ENCODE measurements at places on chromosomes 16 and 17.

DNA sequence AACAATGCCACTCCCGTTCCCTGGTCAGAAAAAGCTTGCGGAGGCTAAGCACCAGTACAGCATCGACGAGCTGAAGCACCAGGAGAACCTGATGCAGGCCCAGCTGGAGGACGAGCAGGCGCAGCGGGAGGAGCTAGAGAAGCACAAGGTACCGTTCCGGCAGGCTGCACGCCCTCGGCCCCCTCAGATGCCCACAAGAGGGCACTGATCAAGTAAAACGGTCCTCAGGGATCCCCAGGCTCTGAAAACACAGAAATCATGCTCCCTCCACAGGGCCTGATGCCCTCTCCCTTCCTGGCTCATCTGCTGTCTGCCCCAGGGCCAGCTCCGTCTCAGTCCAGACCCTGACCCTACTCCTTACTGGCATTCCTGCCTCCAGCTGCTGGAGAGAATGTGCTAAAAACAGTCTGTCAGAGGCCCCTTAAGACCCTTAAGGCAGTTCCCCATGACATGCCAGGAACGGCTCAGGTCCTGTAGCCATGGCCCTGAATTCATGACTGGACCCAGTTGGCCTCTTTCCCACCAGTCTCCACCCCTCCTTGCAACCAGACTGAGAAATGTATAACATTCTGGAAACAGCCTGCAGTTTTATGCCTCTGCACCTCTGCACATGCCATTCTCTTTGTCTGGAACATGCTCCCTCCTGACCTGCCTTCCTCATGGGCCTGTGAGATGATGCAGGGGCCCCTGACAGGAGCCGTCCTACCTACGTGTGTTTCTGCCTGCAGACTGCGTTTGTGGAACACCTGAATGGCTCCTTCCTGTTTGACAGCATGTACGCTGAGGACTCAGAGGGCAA, 21.8 kb downstream of the DRC3 start:
- no peak for DNase-seq

- DNase-seq, result no peak
Observed at GRCh38 chr16:10966129-10966528, 21.8 kb downstream of the CLEC16A start.

DNA sequence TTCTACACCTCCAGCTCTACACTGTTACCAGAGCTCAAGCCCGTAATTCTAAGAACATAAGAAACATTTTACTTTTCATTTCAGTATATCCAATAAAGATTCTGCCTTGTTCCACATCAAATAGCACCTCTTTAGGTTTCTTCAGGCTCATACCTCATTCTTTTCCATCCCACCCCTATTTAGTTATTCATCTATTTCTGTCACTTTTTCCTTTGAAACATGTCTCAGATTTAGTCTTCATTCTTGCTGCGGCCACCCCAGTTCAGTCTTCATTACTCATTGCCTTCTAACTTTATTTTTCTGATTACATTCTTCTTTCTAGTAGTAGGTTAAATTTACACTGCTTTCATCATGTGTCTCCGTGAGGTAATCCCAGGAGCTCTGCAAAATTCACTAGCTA, 33.5 kb downstream of the PPM1E start:
- no peak for DNase-seq

DNA sequence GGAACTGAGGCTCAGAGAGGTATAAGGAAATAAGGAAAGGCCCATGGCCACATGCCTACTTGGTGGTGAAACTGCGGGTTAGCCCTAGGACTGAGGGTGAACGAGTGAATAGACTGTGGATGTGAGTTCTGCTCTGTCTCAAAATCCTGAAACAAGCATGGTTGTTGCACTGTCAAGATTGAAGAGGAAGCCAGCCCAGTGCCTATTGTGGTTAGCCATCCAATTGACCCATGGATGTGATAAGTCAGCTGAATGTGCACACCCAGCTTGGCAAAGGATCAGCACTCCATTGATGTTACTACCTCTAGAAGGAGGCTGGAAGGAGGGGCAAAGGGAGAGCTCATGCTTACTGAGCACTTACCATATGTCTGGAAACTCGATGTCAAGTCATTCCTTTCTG, 4.5 kb downstream of the TMEM114 start:
- no peak for DNase-seq

DNA sequence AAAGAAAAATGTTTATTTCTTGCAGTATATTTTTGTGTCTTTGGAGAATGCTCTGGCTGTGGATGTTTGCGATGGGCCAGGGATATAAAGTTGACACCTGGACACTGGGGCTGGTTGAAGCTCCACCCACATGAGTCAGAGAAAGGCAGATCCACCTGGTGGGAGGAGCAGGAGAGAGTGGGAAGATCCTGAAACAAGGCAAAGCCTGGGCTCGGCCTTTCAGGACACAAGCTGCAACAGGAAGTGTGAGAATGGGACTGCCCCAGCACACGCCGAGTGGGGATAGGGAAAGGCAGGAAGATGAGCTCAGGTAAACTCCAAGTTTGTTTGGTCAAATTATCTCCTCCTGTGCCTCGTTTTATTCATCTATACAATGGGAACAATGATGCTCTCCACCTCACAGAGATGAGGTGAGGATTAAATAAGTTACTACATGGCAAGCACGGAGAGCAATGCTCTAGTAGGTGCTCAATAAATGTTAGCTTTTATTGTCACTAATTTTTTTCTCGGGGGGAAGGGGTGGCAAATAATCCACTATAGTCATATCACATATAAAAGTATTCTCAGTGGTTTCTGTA, 21.4 kb upstream of the PITPNM3 start:
- no peak for DNase-seq

- no peak for DNase-seq
Observed at GRCh38 chr16:80610481-80611156, 69.8 kb downstream of the DYNLRB2 start.

DNA sequence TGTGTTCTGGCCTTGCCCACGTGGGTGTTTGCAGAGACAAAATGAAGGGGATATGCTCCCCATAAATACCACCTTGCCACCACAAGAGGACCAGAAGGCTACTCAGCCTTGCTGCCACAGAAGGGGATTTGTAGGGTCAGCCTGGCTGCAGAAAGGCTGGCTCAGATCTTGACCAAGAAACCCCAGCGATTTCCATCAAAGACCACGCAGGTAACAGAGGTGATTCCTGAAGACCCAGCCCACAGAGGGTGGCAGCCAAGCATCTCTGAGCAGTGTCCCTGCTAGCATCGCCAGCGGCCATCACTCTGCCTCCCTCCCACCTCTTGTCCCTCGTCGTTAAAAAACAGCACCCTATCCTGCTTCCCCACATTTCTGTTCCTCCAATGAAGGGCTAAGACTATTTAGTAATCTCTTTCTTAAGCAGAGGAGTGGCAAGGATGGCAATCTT, 54.9 kb downstream of the BEAN1 start:
- no peak for DNase-seq

GRCh38 chr16:4206680-4207079, 35.2 kb downstream of the SRL start:
- no peak for DNase-seq

DNA sequence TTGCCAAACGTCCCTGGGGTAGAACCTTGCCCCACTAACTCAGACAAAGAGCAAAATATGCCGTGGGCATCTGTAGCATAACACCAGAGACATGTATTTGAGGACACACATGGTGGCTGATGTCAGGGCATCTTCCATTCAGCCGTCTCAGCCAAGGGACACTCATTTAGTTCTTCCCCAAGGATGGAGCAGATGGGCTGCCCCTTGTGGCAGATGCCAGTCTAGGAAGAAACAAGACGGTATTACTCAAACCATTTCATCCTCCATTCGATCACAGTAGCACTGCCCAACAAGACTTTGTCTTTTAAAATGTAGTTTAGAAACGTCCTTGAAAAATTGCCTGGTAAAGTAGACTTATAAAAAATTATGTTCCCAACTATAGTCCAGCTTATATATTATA, 937.6 kb upstream of the EEF2KMT start:
- DNase-seq, result no peak
